ENCODE measurements at places on chromosomes 6 and 20. TPM values are rescaled to one million over a fixed set of nuclear protein-coding genes. Genes with fewer than 3 reads are reported as not detected.
A peak's percentile ranks its signal among the peaks of the same experiment; 100 is the strongest.

GRCh38 chr6:134436950-134437349, 119.0 kb upstream of the SGK1 start:
- DNase-seq = no peak

DNA sequence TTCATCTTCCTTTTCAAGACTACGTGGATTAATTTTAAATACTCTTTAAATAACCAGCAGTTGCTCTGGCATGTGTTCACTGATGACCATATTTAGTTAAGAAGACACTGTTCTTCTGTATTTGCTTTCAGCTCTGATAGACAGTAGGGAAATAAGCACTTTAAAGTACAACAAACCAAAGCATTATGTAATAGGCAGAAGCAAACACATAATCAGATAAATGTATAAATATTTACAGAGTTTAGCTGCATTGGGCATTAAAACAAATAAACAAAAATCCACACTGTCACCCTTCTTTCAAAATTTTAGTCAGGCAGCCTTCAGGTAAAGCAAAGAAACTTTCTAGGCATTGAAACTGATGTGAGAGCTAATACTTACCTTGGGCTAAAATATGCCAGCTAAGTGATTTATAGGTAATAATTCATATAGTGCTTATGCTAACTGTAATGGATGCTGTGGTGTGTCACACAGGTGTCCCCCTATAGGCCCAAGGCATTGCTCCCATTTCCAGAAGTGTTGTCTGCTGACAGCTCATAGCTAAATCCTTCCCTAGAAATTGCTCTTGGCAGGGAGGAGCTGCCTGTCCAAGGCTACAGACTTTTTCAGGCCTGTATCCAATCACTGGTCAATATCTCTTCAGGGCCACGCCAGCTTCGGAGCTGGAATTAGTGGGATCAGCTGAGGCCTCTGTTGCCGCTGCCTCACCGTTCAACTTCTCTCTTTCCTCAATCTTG, 111.5 kb upstream of the CITED2 start:
- no peak for DNase-seq

DNA sequence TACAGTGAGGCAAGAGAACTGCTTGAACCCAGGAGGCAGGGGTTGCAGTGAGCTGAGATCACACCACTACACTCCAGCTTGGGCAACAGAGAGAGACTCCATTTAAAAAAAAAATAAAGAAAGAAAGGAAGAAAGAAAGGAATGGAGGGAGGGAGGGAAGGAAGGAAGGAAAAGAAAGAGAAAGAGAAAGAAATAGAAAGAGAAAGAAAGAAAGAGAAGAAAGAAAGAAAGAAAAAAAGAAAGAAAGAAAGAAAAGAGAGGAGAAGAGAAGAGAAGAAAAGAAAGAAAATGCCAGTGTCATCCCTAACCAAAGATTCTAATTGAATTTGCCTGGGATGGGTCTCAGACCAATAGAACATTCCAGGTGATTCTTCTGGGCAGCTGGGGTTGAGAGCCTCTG, 4.2 kb downstream of the TGM3 start:
- no peak for DNase-seq

GRCh38 chr6:138654715-138655634, 118.6 kb upstream of the CCDC28A start:
- no peak for DNase-seq

- no peak for DNase-seq
Observed at GRCh38 chr6:121237859-121238258, 96.4 kb downstream of the TBC1D32 start.

DNA sequence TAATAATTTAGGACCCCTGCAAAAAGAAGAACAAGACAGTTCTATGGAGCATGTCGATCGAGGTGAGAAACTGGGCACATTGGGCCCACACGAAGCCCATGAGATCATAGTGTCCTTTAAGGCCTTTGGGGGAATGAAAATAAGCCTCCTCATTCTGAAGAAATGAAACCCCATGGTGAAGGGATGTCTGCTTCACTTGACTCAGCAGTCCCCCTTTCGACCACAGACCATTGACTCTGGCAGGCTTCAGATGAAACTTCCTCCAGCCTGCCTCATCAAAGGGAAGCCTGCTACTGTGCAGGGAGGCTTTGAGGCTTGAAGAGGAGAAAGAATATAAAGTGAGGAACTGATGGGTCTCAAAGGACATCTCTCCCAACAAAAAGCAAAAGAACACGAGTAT, 144.2 kb upstream of the FBXL4 start:
- DNase-seq = no peak

GRCh38 chr20:43752051-43752360, 25.2 kb upstream of the GTSF1L start:
- DNase-seq = no peak

GRCh38 chr6:96017070-96017359, 1.2 kb downstream of the FUT9 start:
- DNase-seq = no peak

DNA sequence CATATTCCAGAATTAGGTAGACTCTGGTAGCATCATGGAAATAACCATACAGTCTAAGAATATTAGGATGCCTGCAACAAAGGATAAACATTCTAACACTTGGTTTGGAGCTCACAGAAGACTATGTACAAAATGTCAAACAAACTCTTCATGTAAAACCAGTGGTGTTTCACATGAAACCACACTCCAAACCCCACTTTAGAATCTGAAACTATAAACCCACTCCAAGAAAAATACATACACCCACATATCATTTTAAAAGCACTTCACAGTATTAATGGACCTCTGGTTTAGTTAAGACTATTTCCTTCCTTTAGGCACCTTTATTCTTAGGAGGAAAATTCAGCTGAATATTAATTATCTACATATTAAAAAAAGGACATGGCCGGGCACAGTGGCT, 10.5 kb downstream of the AURKA start:
- no peak for DNase-seq

- no peak for DNase-seq
Observed at GRCh38 chr6:24504287-24504648, 9.5 kb downstream of the ALDH5A1 start.

GRCh38 chr6:169251371-169251802, 2.3 kb downstream of the THBS2 start:
- peak; percentile 58 for DNase-seq

DNA sequence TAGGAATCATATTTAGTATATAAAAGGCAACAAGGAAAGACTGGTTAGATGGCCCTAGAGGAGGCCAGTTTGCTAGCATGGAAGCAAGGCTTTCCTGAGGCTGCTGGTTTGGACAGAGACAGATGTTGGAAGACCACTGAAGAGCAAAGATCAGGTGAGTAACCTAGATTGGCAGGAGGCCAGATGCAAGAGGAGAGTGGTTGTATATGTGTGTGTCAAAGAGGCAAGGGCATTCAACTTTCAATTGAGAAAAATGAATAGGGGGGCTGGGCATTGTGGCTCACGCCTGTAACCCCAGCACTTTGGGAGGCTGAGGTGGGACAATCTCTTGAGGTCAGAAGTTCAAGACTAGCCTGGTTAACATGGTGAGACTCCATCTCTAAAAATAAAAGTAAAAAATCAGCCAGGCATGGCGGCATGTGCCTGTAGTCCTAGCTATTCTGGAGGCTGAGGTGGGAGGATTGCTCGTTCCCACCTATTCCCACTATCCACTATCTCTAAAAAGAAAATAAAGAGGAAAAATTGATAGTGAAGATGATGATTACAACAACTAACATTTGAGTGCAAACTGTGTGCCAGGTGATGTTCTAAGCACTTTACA, 79.8 kb downstream of the PRDM1 start:
- DNase-seq = no peak

The ZBTB22 gene
- total RNA-seq = 23.2 TPM

The SGK2 gene
- 7.7 TPM for total RNA-seq

The DPPA5 gene
- not detected for total RNA-seq

The SLA2 gene
- total RNA-seq = 0.49 TPM

The SULF2 gene
- total RNA-seq = 79.2 TPM

The DACT2 gene
- total RNA-seq = 1.9 TPM

Measured in sciatic nerve (tissue), 2 donors.